ENCODE measurements at places on chromosomes 2 and 18.

GRCh38 chr18:53771664-53772063 lies 452.8 kb downstream of the MBD2 start:
- DNase-seq: peak; percentile 27

GRCh38 chr18:25727281-25727985 lies 363.0 kb downstream of the SS18 start:
- no peak for DNase-seq

DNA sequence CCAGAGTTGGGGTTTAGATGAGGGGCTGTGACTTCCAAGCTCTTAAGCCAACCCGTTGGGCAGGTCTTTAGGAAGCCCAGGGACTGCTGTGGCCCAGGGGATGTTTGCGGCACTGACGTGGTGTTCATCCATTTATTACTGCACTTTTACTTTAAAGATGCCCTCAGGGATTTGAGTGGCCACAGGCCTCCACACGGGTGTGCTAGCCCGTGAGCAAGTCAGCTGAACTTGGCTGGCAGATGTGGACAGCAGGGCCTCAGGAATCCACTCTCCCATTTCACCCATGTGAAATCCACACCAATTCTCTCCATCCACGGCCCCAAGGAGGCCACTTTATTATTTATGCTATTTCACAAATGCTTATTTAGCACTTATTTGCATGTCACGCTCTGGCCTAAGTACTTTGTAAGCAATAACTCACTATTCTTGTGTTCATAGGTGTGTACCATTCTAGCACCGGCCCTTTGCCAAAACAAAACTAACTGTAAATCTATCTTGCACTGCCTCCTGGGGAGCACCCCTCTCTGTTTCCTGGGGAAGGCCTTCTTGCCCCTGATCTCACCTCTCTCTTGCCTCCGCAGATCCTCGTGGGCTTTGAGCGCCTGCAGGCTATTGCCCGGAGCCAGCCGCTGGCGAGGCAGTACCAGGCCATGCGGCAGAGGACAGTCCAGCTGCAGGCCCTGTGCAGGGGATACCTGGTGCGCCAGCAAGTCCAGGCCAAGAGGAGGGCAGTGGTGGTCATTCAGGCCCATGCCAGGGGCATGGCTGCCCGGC lies 39.1 kb upstream of the GPR17 start:
- DNase-seq: no peak

- DNase-seq: no peak
These were observed 18.9 kb downstream of the ADI1 start for GRCh38 chr2:3500326-3500899.

- no peak for DNase-seq
These were observed 17.0 kb downstream of the LRRFIP1 start for GRCh38 chr2:237644381-237644703.

- DNase-seq: no peak
These were observed 167.3 kb upstream of the HS6ST1 start for GRCh38 chr2:128485761-128486639.

GRCh38 chr2:17791817-17792130 lies 24.5 kb upstream of the MSGN1 start:
- DNase-seq: no peak

GRCh38 chr2:128901572-128902391 lies 583.1 kb upstream of the HS6ST1 start:
- DNase-seq: no peak

DNA sequence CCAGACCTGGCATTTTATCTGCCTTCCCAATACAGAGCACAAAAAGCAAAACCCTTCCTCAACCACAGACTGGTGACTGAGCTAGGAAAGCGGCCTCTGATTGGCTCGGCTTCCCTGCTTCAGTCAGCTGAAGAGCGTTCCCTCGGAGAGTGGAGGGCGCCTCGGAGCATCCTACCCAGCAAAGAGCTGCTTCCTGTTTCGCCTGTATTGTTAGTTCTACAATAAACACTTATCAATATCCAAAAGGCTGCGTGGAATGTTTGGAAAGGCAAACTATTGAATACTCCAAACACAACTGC lies 125.0 kb downstream of the CACNB4 start:
- DNase-seq: peak; percentile 44

GRCh38 chr2:1829796-1830195 lies 85.5 kb upstream of the PXDN start:
- DNase-seq: no peak

DNA sequence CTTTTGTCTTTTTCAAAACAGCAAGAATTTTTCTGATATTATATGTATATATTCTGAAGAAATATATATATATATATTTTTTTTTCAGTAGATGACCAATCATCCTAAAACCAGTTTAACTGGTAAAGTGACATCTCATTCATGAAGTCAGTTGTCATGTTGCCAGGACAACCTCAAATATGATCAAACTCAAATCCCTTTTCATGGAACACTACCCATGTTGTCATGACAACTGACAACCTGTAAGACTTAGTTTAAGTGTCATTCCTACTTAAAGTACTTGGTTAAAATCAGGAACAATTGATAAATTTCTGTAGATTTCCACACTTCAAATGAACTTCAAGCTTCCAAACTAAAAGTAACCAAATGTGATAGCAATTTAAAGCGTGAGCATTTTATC lies 101.8 kb upstream of the ERBB4 start:
- DNase-seq: no peak

- DNase-seq: no peak
These were observed 2.7 kb downstream of the ZEB2 start for GRCh38 chr2:144516981-144517865.

DNA sequence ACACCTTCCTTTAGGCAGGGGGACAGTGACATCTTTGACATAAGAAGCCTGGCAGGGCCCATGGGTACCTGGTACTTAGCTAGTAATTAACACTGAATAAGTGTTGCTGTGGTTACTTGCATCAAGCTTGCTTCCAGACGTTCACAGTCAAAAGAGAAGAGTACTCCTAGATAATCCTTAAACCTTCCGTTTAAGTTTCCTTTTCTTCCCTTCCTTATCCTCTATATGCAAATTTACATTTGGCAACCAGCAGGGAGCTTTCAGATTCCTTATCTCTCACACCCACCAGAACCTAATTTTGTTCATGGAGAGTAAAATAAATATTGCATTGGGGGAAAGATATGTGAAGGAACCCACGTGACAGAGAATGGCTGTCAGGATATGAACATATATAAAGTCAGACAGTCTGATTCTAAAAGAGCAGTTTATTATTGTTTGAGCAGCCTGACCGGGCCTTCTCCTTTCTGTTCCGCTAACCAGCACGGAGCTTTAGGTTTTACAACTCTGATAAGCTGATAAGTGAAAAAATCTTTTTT lies 7.8 kb upstream of the RAB31 start:
- DNase-seq: no peak

- DNase-seq: no peak
These were observed 19.2 kb downstream of the RALB start for GRCh38 chr2:120271711-120272379.

- DNase-seq: no peak
These were observed 33.7 kb upstream of the IL1R2 start for GRCh38 chr2:101958061-101958460.

- no peak for DNase-seq
These were observed 488.6 kb downstream of the BCL11A start for GRCh38 chr2:60064687-60065389.

DNA sequence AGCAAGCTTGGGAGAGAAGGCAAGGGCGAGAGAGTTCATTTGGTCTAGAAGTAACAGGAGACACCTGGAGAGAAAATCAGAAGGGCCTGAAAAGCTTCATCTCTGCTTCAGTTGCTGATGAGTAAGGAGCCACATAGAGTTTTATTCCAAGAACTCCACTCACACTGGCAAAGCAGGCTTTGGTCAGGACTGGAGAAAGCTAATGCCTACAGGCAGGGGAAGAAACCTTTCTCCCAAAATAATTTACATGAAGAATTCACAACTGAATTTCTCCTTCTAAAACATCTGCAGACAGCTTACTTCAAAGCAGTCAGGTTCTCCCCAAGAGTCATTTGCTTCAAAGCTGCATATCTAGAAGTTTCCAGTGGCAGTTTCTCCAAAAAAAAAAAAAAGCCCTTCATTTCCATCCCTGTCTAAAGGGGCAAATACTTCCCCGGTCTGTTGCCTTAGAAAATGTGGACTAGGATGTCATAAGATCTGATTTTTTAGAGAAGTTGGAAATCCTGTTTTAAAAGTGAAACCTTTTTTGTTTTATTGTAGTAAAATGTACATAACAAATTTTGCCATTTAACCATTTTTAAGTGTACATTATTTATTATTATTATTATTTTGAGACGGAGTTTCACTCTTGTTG lies 46.3 kb downstream of the TMEM247 start:
- no peak for DNase-seq

DNA sequence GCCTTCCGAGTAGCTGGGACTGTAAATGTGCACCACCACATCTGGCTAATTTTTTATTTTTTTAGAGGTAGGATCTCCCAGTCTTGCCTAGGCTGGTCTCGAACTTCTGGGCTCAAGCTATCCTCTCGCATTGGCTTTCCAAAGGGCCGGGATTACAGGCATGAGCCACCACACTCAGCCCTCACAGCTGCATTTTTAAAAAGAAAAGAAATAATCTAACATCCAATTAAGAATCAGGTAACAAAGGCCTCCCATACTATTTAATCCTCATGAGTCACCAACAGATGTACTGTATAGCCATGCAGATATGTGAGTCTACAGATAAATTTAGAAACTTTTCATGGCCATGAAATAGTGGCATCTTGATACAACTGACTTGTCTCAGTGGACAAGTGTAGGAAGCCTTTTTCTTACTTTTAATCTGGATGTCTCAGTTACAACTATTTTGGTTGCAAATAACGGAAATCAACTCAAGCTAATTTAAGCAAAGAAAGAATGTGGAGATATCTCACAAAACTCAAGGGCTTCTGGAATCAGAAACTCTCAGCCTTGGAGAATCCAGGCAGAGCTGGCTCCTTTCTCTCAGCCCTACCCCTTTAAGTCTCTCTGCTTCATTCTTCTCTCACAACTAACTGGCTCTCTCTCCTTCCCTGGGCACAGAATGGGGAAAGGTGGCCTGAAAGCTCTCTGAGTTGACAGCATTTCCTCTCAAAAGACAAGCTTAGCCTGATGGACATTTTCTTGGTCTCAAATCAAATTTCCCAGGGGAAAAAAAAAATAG lies 12.8 kb upstream of the PPM1B start:
- DNase-seq: no peak

DNA sequence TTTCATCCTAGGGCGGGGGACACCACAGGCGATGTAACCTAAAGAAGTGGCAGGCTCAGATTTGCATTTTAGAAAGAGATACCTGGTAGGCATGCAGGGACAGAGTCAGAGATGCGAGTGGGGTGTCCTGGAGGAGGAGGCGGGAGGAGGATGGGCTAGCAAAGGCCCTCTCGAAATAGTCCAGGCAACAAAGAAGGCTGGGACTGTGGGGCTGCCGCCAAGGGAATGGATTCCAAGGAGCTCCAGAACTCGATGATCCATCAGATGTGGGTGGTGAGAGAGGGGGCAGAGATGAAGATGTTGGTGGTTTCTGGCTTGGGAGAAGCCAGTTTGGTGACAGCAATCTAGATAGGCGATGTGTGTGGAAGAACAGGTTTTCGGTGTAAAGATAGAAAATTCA lies 12.5 kb upstream of the INPP5D start:
- no peak for DNase-seq

- DNase-seq: no peak
These were observed 49.1 kb downstream of the EML6 start for GRCh38 chr2:54772531-54772930.

GRCh38 chr2:156748221-156748620 lies 312.0 kb downstream of the GPD2 start:
- no peak for DNase-seq

- DNase-seq: no peak
These were observed 79.6 kb downstream of the LBH start for GRCh38 chr2:30310955-30311354.

DNA sequence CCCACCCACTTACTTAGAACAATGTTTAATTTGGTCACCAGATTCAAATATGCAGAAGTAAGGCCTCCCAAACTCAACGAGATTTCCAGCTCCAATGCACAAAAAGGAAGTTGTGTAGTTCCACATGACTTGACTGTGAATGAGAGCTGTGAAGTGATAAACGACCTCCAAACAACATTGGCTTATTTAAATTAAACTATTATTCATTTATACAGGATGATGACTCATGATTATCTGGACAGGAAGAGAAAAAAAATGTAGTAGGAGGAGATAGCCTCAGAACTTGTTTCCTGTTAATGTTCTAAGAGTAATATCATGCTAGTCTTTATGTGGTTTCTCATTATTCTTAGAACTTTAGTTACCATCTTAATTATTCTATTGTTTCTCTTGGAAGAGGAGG lies 237.3 kb downstream of the C1D start:
- DNase-seq: no peak

GRCh38 chr2:112259509-112260294 lies 4.9 kb upstream of the ZC3H8 start:
- no peak for DNase-seq

DNA sequence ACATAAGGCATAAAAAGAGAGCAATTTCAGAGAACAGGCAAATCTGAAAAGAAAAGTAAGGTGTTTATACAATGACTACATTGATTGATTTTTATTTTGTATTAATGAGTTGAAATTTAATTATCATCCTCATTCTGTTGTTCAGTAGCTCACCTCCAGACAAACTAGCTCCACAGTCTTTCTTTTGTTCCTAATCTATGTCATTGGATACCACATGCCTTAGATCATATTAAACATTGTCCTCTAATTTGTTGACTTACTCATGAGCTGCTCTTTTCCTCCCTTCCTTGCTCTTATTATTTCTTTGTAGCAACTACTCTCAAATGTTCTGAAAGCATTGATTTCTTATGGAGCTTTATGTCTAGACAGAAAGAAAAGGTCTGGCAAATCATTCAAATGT lies 185.5 kb upstream of the ZSWIM2 start:
- DNase-seq: no peak

GRCh38 chr2:222146488-222146887 lies 152.3 kb downstream of the PAX3 start:
- DNase-seq: no peak

GRCh38 chr18:76970770-76971559 lies 148.6 kb downstream of the ZNF236 start:
- no peak for DNase-seq

DNA sequence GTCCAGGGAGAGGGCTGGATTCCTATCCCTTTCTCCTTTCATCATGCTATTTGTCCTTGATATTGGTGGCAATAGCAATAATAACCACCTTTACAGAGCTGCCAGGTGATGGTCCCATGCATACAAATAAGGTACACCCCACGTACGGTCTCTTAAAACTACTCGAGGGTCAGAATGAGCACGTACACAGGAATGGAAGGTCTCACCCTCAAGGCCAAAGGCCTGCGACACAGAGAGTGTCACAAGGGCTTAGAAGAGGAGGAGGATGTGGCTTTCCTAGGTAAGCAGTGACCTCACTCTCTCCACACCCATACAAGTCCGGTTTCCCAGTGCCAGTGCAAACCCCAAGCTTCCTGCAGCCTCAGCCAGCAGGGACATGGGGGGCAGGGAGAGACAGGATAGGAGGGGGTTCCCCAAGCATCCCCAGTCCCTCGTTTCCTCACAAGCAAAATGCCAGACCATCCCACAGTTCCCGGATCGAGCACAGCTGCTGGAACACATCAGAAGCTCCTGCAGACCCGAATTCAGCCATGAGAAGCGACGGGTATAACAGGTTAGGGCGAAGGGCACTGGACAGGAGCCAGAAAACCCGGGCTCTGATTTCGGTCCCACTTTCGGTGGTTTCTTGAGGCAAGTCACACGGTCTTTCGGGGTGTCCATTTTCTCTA lies 49.2 kb downstream of the PLB1 start:
- DNase-seq: no peak
